AG04449 (cell line): ENCODE measurements at places on chromosomes 3 and 15.

GRCh38 chr3:20340324-20340928 lies 154.4 kb upstream of the SGO1 start:
- peak; percentile 24 for DNase-seq

DNA sequence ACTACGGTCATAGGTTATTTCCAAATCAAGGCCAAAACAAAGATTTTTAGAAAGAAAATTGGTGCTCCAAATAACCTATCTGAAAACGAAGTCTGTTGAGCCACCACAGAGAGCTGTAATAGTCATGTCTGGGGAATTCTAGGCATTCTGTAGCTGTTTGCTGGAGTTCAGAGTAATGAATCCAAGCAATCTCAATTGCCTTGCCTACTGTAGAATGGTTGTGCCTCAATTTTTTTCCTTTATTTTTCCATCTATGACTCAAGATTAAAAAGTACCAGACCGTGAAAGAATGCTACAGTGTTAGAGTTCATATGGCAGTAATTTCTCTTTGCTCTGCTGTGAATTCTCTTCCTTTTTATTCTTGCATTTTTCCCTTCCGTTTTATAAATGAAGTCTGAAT lies 1007.2 kb upstream of the ALCAM start:
- DNase-seq: peak; percentile 92

DNA sequence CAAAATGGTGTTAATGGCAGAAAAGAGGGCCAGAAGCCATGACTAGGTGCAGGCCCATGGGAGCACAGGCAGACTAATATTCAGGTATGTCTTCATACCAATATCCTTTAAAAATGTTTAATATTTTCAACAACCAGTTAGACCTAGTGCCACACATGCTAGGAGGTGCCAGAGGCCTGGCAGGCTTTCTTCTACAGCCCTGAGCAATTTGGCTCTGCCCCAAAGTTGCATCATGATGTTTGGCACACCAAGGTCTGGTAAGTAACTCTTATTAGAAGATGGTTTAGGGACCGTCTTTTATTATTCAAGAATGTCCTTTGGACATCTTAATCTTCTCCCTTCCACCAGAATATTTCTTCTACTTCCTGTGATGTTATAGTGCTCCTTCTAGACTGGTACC lies 34.8 kb downstream of the MITF start:
- no peak for DNase-seq

DNA sequence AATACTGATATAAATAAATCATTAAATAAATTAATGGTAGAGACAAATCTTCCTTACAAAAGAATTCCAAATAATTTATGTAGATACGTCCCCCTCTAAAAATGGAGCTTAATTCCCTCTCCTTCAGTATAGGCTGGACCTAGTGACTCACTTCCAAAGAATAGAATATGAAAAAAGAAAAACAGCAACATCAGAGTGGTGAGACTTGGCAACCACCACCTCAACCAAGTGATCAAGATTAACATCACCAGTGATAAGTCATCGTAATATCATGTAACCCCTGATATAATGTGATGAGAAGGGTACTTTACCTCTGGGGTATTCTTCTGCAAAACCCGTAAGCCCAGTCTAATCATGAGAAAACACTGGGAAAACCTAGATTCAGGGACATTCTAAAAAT lies 13.4 kb downstream of the GOLGB1 start:
- no peak for DNase-seq

GRCh38 chr3:152644478-152644877 lies 190.5 kb upstream of the P2RY1 start:
- no peak for DNase-seq

DNA sequence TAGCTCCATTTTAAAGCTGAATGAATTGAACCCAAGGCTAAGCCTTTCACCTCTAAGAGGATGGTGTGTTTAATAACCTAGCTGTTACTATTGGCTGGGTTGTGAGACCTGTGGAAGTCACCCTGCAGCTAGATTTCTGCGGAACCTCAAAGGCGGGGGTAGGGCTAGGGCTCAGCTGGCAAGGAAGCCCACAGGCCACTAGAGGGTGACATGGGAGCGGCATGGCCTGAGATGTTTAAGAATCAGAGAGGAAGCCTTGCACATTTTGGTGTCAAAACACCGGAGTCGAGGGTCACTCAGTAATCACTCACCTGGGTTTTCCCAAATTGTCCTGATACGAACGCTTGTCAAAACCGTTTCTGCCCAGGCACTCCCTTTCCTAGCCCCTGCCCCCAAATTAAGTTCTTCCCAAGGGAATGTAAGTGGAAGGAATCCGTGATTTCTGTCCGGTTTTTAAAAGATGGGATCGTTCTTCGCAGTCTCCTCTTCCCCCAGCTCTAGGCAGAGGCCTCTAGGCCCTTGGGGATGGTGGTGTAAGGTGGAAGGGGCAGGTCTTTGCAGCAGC lies 3.8 kb upstream of the ACAD9 start:
- no peak for DNase-seq

- DNase-seq: no peak
Measured at GRCh38 chr3:45171283-45171682, 25.1 kb upstream of the CDCP1 start.

DNA sequence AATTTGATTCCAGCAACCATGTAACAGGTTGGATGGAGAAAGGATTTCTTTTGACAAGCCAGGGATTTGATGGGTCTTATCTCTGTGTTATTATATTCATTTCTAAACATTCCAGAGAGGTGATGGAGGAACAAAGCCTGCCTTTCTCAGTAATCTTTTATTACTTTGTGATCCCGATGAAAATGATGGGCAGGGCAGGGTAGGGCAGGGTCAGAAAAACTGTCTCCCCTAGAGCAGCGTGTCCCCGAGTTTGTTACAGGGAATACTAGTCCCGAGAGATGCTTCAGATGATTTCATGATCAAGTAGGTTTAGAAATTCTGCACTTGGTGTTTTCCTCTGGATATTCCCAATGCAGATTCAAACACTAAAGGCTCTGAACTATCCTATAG lies 111.8 kb upstream of the RGMA start:
- DNase-seq: no peak

DNA sequence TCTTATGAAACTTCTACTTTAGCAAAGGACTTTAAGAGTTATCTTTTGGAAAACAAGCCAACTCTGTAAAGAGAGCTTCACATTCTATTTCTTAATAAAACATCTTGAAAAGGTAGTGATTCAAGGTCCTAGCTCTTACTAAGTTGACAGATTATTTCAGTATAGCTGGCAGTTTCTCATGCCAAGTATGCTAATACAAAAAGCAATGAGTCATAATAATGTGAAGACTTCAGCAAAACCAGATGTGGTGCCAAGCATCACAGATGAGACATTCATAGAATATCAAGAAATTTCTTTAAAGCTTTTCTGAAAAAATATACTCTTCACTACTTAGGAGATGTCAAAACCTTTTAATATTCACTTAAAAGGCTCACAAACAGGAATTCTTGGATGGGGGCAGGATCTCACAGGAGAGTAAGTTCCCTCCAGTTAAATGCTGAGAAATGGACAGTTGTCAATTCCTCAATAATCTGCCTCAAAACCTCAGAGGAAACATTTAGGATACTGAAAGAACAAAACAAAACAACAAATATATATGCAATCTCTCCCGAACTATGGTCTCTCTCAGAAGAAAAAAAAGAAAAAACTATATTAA lies 45.6 kb downstream of the DCBLD2 start:
- peak; percentile 82 for DNase-seq

DNA sequence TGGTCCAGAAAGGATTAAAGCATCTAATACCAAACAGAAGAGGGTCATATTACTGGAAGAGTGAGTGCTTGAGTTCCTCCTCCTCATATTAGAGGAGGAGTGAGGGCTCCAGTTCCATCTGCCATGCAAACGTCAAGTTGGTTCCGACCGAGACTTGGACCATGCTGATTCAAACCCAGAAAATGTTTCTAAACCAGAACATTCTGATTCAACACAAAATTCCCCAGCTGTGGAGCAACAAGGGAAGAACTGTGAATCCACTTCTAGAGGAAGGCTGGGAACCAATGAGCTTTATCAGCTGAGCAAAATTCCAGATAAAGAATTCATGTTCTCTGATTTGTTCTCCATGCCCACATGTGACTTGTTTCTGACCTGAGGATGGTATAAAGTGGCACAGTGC lies 135.6 kb upstream of the WNT5A start:
- no peak for DNase-seq

- no peak for DNase-seq
Measured at GRCh38 chr3:75294124-75294523, 370.0 kb upstream of the FRG2C start.

DNA sequence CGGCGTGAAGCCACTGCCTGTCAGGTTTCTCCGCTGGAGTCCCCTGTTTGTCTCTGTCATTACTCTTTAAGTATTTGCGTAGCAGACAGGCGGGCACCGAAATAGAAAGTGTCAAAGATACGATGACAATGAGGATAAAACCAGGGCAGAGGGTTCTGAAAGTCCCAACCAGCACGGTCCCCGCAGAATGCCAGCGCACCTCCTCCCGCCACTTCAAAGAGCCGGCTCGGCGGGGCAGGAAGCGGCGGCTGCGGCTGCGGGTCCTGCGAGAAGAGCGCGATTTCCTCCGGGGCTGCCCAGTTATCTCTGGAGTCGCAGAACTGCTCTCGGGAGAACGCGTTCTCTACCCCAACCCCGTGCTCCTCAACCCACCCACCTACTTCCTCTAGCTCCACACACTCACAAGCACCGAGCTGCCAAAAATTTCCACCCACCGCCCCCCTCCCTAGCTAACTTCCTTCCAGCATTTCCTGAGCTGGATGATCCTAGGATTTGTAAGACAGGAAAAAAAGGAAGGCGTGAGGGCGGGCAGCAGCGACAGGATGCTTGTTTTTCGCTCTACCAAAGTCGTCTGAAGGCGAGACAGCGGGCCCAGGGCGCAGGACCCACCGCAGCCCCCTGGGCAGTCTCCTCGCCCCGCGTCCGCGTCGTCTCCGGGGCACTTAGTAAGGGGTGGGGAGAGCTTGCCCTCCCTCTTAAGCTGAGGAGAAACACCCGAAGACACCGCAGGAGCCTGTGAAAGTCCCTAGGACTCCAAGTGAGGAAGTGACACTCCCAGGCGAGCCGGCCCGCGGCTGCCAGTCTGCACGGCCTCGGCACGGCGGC lies at the start of gene ARHGAP31:
Gene ARHGAP31 (plus strand): TSS at position 513 of the 825 bp plus-strand sequence. CDS start 522 bp downstream, outside the sequence.
- no peak for DNase-seq
